Stimulated activated CD4-positive, alpha-beta T cell treated with anti-CD3 and anti-CD28 coated beads, Interleukin-4, amount 100 ng/mL, for 4 hours (primary cell): ENCODE measurements at places on chromosomes 3 and 15.

DNA sequence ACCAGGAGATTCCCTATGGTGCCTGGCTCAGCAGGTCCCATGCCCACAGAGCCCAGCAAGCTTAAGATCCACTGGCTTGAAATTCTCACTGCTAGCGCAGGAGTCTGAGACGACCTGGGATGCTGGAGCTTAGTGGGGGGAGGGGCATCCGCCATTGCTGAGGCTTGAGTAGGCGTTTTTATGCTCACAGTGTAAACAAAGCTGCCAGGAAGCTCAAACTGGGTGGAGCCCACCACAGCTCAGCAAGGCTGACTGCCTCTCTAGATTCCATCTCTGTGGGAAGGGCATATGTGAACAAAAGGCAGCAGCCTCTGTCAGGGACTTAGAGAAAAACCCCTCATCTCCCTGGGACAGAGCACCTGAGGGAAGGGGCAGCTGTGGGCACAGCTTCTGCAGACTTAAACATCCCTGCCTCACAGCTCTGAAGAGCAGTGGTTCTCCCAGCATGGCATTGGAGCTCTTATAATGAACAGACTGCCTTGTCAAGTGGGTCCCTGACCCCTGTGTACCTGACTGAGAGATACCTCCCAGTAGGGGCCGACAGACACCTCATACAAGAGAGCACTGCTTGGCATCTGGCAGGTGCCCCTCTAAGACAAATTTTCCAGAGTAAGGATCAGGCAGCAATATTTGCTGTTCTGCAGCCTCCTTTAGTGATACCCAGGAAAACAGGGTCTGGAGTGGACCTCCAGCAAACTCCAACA, 231.5 kb upstream of the SETMAR start:
- DNase-seq, result no peak

DNA sequence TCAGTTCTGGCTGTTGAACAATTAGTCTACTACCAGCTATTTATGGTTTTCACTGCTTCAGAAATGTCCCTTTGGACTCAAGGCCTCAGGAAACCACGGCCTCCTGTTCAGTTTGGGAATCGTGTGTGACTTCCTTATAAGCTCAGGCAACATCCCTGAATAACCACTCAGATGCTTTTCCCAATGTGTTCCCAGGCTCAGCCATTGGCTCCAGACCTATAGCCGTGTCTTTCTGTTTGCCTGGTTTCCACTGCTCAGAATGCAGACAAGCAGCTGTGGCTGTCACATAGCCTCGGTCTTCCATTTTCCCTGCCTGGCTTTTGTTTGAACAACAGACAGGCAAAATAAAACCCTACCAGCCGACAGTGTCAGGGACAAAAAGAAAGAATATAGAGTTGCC, 63.2 kb upstream of the ATP2B2 start:
- no peak for DNase-seq

- no peak for DNase-seq
These were observed 522 bp upstream of the NRROS start for GRCh38 chr3:196638861-196639482.

DNA sequence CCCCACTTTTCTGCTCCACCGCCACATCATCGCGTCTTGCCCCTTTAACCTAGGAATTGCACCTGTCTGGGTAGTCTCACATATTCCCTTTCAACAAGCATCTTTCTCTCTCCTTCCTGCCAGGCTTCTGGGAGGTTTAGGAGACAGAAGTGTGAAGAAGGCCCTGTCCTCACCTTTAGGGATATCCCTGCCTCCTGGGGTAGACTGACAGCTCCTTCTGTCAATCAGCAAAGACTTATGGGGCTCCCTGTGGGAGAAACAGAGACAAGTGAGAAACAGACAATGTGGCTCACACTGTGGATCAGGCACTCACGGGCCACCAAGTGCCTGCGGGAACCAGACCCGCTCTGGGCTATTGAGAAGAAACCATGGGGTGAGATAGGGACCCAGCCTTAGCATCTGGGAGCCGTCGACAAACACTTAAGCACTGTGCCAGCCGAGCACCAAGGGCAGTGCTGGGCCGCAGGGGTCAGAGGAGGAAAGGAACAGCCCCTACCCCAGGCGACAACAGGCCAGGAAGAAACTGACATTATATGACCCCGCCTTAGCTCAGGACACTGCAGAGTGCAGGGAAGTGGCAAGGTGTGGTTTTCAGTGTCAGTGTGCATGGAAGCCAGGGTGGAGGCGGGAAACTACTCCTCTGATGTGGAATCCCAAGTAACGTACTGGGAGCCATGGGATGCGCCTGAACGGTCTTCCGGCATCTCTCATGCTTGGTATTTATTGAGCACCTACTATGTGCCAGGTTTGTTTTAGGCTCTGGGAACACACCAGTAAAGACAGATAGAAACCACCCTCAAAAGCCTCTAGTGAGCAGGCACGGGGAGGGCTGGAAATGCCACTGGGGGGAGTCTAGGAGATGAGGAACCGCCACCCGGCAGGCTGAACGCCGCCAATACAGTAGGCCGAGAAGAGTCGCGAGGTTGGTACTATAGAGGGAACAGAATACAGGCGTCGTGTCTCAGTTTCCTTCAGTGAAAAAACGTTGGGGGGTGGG, 1.8 kb downstream of the EFCC1 start:
- DNase-seq, result no peak

DNA sequence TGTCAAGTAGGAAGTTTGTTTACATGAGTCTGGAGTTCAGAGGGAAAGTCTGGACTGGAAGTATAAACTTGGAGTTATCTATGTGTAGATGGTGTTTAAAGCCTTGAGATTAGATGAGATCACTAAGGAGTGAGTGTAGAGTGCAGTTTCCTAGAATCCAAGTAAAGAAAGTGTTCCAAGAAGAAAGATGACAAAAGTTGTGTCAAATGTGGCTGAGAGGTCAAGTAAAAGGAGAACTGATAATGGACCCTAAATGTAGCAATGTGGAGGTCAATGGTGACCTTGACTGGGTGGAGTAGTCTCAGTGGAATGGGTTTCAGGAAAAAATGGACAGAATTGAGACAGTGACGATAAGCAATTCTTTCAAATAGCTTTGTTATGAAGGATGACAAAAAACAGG, 39.9 kb upstream of the ULK4 start:
- no peak for DNase-seq
